Activated naive CD8-positive, alpha-beta T cell treated with anti-CD3 and anti-CD28 coated beads, Interleukin-2, amount 50 U/mL, for 24 hours (primary cell): ENCODE measurements at places on chromosomes 3 and 15.

GRCh38 chr15:52133510-52134220, 21.1 kb upstream of the BCL2L10 start:
- no peak for DNase-seq

DNA sequence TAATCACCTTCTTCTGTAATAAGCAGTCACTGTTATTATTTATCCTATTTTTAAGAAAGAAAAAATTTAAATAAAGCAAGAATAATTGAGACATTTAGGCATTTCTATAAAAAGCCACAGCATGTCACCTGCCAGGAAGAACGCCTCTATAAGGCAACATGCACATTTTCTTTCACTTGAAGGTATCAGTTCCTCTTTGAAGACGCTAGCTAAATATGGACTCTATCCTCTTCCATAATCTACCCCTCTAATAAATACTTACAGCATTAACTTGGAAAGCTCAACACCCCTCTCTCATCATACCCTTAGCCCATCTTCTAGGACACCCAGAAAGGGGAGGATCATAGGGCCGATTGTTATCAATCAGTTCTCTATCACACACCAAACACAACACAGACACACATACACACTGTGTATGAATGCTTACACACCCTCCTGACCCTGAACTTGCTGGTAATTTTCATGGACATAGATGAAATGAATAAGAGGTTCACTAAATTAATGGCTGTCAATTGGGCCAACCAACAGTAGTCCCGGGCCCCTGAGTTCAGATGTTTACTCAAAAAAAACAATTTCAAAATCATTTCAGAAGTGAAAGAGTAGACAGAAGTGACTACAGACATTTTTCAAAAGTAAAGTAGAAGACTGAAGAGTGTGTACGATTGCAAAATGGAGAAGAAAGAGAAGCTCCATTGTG, 102.5 kb downstream of the ZMAT3 start:
- DNase-seq = no peak

GRCh38 chr3:190830031-190830430, 32.5 kb downstream of the GMNC start:
- no peak for DNase-seq

GRCh38 chr3:73733746-73734145, 109.0 kb upstream of the PDZRN3 start:
- DNase-seq = no peak

DNA sequence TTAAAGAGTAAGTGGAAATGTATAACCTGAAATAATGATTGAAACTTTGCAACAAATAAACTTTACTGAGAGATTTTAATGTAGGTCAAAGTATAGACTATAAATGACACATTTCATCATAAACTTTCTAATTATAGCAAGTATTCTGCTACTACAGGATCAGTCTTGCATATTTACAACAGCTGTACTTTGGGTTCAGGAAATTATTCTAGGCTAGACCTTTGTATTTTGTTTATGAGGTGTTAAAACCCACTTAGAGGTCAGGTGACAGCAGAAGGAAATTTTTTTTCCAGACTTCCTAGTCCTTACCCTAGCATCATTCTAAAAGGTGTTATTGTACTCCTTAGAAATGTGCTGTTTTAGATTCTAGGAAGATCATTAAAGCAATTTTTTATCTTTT, 2.3 kb downstream of the RNF7 start:
- DNase-seq = no peak

GRCh38 chr3:123422457-123422856, 26.4 kb downstream of the ADCY5 start:
- no peak for DNase-seq

DNA sequence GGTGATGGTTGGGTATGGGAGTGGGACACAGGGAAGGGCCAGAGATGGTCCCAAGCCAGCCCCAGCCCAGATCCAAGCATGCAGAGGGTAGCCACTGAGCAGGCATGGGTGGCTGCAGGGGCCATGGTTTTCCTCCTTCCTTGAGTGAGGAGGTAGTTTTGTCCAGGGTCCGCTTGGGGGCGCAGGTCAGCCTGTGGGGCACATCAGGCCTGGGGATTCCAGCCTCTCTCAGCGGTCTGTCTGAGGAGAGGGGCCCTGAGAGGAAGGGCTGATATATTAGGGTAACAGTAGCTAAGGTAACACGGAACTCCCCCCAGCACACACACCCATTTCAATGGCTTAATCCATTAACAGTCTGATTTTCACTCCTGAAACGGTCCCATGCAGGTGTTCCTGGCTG, 22.7 kb upstream of the LCTL start:
- no peak for DNase-seq

DNA sequence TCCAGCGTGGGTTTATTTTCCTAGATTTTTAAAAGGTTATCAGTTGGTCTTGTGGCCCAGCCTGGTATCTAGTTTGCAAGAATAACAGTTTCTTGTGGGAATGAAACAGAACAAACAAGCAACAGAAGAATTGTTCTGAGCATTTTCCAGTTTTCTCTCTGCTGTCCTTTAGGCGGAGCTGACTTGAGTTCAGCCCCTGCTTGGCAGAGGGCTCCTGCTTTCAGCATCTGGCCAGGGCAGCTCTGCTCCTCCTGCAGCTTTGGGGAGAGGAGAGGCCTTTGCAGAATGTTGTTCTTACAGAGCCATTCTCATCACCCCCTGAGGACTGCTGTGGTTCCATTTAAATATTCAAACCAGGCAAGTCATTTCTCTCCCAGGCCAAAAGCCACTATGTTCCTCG, 117.7 kb downstream of the ALDH1A2 start:
- no peak for DNase-seq

DNA sequence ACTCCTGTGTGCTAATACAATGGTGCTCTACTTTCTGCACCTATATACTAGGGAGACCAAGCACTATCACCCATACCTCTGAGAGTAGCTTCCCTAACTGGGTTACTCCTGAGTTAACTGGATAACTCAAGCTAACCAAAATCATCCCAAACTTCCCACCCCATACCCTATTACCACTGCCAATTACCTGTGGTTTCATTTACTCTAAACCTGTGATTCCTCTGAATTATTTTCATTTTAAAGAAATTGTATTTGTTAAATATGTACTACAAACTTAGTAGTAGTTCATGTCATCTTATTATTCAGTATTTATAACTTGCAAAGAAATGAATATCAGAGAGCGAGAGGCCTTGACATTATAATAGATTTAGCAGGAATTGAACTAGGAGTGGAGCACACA, 340.5 kb downstream of the TBC1D5 start:
- DNase-seq = no peak

GRCh38 chr3:168885028-168885427, 778.5 kb downstream of the MECOM start:
- DNase-seq = no peak

DNA sequence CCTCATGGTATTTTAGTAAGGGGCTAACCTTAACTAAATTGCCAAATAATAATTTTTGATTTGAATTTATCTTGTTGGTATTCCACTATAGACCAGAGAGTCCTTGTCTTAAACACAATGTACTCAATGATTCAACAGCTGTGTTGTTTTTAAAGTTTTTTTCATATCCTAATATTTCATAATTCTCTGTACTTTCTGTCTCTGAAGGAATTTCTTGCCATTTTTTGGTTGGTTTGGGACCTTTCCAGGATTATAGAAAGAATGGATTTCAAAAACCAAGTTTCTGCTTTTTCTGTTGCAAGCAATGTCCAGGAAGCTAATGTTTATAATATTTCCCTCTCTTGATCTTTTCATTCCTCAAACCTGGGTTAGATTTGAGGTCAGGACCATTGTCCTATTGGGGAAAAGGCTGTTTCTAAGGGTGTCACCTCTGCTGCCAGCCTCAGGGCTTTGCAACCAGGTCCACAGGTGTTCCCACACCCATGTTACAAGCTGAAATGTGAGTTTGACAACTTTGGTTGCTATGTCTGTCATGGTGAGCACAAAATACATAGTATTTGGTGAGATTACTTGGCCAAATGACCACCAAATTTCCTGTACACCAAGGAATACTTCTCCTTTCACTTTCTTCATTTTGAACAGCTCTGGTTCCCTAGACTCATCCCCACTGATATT, 363.7 kb upstream of the RGMA start:
- DNase-seq = no peak

DNA sequence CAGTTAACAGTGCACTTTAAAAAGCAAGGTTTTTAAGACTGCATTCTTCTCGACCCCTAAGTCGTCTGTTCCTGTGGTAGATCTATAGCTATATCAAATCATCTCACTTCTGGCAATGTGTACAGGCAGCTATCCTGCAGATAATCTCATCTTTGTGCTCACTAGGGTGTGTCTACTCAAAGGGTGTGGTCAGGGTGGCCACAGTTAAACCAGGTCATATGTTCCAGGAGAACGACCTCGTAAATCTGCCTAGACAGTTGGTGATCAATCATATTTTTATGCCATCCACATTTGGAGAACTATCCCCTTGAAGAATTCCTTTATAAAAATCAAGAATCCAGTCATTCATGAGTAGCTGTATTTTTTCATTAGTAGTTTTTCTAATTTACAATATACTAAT, 3.0 kb downstream of the VEPH1 start:
- DNase-seq = no peak

DNA sequence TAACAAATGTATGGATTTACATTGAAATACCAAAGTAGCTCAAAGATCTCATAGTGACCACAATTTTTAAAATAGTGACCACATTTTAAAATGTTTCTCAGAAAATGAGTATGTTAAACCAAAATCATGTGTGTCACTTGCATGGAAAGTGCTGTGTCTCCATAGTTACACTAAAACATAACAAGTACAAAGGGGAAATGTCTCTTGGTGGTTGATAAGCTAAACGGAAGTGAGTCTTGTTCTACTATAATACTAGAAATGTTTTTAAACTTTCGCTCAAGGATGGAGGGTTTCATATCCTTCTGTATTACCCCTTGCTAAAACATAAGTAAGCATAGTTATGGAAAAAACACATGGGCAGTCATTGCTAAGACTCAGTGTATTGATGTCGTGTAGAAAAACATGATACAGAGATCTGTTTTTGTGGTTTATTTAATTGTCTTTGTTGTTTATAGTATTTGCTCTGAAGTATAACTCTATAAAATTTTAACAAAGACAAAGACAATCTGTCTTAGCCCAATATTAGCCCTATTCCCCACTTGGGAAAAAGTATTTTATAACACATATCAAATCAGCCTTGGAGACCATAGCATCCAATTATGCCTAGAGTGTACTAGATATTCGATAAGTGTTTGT, 27.0 kb upstream of the DENND4A start:
- DNase-seq = no peak

- DNase-seq = no peak
These were observed 18.4 kb upstream of the TIPARP start for GRCh38 chr3:156655819-156656550.

DNA sequence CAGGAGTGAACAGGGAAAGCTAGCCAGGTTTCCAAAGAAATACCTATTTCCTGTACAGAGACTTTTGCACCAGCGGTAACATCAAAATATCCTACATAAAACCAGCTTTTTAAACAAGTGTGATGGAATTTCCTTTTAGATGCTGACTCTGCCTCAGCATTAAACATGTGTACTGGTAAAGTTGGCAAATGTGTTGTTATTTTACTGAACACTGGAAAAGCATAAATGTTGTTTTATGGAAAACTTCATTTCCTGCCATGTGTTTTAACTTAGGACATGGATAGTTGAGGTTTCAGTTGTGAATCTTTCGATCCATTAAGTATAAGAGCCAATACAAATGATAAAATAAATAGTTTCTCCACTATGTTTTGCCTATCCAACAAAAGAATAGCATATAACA, 15.7 kb downstream of the OXNAD1 start:
- no peak for DNase-seq

GRCh38 chr3:178079966-178080365, 456.3 kb upstream of the KCNMB2 start:
- no peak for DNase-seq

GRCh38 chr3:25836579-25836978, 46.7 kb downstream of the OXSM start:
- no peak for DNase-seq

GRCh38 chr15:46413799-46414198, 779.0 kb downstream of the SQOR start:
- no peak for DNase-seq

- DNase-seq = no peak
These were observed 303.7 kb downstream of the NTRK3 start for GRCh38 chr15:87952736-87953287.

GRCh38 chr3:53691885-53692284, 154.3 kb downstream of the CHDH start:
- DNase-seq = no peak

DNA sequence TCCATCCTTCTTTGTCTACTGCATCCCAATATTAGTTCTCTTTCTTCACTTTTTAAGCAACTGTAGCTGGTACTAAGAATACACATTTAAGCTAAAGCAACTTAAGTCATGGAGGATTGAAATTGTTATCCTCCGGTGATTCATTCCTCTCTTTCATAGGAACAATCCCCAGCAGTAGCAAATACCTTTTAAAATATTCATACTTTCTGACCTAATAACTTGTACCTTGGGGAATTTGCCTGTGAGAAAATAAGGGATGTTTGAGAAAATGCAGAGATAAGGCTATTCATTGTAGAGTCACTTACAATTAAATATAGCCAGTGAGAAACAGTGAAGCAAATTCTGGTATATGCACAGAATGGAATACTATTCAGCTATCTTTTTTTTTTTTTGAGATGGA, 66.0 kb downstream of the VPS13C start:
- DNase-seq = no peak

DNA sequence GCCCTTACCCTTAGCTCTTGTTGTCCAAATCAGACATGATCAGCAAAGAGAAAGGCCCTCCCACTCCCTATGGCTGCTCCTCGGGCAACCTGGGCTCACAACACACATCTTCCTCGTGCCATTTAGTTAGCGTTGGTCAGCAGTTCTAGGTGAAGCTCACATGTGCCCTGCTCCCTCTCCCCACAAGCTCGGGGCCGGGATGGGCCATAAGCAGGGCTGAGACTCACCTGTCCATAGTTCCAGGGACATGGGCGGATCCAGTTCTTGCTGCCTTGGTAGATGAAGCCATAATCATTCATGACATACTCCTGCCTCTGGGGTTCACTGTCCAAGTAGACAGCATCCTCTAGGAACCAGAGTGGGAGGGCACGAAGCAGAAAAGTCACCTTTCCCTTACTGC, 10.4 kb downstream of the TGM5 start:
- DNase-seq = no peak

GRCh38 chr15:35013370-35013769, 25.3 kb upstream of the ZNF770 start:
- DNase-seq = no peak

- no peak for DNase-seq
These were observed 249.8 kb downstream of the EDEM1 start for GRCh38 chr3:5437296-5437782.
